ENCODE measurements at places on chromosomes 16 and 17.

DNA sequence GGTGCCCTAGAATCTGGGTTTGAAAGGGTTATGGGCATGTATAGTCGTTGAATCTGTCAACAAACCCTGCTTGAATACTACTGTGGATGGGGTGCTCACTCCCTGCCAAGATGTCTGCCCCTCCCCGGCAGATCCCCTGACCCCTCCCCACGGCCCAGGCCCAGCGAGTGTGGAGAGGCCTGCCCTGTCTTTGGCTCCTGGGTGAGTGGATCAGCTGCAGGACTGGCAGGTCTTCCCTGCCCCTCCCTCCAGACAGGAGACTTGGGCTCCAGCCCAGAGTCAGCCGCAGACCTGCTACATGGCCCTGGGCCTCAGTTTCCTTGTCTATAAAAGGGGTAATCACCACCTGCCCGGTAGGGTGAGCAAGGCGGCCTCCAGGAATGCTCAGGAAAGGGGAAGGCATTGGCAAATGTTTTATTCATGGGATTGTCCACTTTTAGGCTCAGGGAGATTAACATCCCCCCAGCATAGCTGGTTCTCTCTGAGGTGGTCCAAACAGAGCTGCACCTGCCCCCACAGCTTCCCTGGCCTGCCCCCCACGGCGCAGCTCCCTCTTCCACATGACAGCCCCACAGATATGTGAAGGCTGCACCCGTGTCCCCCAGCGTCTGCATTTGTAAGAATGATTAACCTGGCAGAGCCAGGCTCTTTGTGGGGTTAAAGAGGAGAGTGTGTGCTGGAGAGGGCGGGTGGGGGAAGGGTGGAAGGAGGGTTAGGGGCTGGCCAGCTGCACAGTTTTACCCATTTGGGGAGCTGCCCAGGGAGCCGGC, 18.5 kb upstream of the SPNS2 start:
- peaks cover 4% of the 10 kb centered on the region for H3K27me3 ChIP-seq
- no peaks in the 10 kb centered on the region for H3K36me3 ChIP-seq
- no peak overlapping the region for H3K4me3 ChIP-seq
- no peak for DNase-seq
- H3K27ac ChIP-seq: no peak overlapping the region

- peaks cover 26% of the 10 kb centered on the region for H3K4me1 ChIP-seq
- no peak overlapping the region for H3K27ac ChIP-seq
- no peaks in the 10 kb centered on the region for H3K27me3 ChIP-seq
- no peak overlapping the region for H3K4me3 ChIP-seq
Measured at GRCh38 chr16:85201574-85201973, 89.3 kb upstream of the CIBAR2 start.

GRCh38 chr16:66263168-66263972, 103.1 kb upstream of the CDH5 start:
- H3K27me3 ChIP-seq: no peaks in the 10 kb centered on the region
- no peaks in the 10 kb centered on the region for H3K36me3 ChIP-seq
- H3K4me3 ChIP-seq: no peak overlapping the region
- no peak overlapping the region for H3K27ac ChIP-seq

DNA sequence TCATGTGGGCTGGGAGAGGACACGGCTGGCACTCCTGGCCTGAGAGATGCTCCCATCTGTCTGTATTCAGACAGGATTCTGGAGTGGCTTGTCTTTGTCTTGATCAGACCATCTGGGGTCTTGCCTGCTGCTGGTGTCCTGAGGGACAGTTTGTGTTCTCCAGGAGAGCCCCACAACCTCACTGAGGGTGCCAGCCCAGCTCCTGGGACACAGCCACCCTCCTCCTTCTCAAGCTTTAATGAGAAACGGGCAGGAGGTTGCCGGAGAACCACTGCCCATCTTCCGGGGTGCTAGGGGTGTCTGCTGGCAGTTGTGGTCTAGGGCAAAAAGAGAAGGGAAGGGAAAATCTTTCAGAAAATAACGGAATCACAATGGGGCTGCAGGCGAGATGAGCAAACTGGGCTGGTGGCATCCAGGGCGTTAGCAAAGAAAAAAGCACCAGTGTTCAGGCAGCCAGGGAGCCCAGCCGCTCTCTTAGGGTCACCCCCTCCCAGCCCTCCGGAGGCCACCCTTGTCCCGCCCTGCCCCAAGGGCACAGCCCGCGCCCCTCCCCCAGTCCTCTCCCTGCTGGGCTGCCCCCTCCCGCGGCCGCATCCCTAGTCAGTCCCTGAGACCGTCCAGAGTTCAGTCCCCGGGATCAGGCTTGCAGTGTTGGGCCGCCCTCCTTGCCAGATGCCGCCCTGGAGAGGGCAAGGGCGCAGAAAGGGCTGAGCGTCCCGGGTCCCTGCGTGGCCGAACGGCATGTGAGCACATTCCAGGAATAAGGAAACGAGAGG, 824.7 kb downstream of the KCNJ18 start:
- DNase-seq: no peak
- no peaks in the 10 kb centered on the region for H3K4me1 ChIP-seq
- H3K27ac ChIP-seq: no peak overlapping the region
- H3K36me3 ChIP-seq: no peaks in the 10 kb centered on the region
- no peak overlapping the region for H3K4me3 ChIP-seq

DNA sequence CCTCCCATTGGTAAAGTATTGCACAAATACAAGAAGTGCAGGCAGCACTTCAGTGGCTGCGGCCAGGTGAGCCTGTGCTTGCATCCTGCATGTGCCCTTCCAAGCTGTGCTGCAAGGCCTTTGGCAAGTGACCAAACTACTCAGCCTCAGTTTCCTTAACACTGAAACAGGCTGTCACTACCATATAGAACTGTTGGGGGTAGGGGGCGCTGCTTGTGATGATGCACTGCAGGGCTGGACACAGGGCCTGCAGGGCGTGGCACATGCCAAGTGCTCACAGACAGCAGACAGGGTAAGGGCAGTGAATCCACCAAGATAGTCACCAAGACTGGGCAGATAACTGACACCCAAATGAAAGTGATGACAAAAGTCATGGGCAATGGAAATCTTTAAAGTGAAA, 65.6 kb upstream of the SREBF1 start:
- no peaks in the 10 kb centered on the region for H3K27me3 ChIP-seq
- no peaks in the 10 kb centered on the region for H3K36me3 ChIP-seq
- H3K4me1 ChIP-seq: peaks cover 5% of the 10 kb centered on the region
- H3K27ac ChIP-seq: no peak overlapping the region
- DNase-seq: peak; percentile 42

DNA sequence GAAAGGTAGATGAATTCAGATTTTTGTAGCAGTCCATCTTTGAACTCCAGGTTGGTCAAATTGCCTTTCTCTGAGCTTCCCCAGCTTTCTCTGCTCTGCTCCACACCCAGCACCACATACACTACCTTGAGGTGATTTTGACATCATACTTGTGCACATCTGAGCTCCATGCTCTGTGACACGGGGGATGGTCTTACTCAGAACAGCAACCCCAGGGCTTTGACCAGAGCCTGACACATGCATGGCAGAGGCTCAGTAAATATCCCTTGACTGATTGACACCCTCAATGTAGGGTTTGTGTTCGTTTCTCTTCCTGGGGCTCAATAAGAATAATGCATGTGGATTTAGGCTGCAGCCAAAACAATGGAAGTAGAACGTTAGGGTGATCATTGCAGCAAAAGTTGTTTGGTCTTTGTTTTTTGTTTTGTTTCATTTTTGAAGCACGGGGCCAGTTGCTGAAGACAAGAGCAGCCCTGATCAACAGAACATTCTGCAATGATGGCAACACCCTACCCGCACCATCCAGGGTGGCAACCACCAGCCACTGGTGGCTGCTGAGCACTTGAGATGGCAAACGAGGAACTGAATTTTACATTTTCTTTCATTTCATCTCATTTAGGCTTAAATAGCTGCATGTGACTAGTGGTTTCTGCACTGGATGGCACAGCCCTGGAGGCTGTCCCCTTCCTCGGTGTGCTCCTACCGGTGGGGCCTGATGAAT, 224.8 kb upstream of the TNRC6C start:
- no peaks in the 10 kb centered on the region for H3K36me3 ChIP-seq
- DNase-seq: no peak
- H3K4me3 ChIP-seq: no peak overlapping the region
- H3K27me3 ChIP-seq: peaks cover 10% of the 10 kb centered on the region
- no peak overlapping the region for H3K27ac ChIP-seq
- H3K4me1 ChIP-seq: peaks cover 17% of the 10 kb centered on the region

DNA sequence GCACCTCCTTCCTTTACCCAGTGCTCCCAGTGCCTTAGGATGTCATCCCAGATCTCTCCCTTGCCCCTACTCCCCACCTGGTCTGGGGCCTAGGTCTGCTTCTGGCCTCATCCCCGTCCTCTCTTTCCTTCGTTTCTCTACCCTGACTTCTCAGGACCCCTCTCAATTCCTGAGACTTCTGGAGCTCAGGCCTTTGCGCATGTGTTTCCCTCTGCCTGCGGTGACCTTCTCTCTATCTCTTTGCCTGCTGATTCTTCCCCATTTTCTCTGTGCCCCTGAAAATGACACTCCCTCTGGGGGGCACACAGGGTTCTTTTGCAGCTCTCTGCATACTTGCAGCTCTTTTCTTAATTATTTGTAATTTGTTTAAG, 13.5 kb downstream of the ADORA2B start:
- H3K27ac ChIP-seq: peak overlapping the region; percentile 89
- H3K4me3 ChIP-seq: no peak overlapping the region
- no peaks in the 10 kb centered on the region for H3K36me3 ChIP-seq
- no peaks in the 10 kb centered on the region for H3K27me3 ChIP-seq

DNA sequence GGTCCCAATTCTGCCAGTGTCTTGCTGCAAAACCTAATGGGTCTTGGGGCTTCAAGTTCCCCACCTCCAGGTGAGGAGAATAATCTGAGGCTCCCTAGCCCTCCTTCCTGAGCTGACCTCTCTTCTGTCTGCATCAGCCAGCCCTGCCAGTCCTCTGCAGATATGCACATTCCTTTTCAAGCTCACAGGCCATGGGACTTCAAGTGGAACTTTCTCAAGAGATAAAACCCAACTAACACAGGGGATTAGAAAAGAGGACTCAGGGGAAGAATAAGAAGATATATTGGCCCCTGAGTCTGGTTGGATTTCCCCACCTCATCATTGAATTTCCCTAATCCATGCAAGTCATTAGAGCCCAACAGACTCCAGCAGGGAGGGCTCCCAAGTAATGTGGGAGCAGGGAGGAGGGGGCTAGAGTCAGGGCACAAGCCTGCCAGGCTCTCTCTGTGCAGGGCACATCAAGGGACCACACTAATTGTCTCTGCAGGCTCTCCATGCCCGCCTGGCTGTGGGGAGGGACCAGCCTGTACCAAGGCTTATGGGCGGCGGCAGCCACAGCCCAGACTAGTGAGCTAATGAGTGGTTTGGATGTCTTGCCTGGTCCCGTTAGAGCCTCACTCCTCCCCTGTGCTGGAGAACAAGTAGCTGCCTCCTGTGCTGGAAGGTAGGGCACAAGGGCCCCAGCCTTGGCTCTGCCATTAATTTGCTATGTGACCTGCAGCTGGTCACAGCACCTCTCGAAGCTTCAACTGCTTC, 1.2 kb downstream of the KRT14 start:
- no peak for DNase-seq
- H3K36me3 ChIP-seq: no peaks in the 10 kb centered on the region
- H3K4me1 ChIP-seq: no peaks in the 10 kb centered on the region
- no peak overlapping the region for H3K27ac ChIP-seq

DNA sequence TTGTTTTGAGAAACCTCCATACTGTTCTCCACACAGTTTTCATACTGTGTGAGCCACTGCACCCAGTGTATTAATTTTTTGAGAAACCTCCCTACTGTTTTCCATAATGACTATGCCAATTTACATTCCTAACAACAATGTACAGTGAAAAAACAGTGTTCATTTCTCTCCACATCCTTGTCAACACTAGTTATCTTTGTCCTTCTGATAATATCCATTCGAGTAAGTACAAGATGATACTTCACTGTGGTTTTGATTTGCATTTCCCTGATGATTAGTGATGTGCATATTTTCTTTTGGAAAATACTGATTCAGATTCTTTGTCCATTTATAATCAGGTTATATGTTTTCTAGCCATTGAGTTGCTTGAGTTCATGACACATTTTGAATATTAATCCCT, 462.0 kb downstream of the CDH11 start:
- H3K36me3 ChIP-seq: no peaks in the 10 kb centered on the region
- H3K4me3 ChIP-seq: no peak overlapping the region
- no peak for DNase-seq
- no peaks in the 10 kb centered on the region for H3K4me1 ChIP-seq

DNA sequence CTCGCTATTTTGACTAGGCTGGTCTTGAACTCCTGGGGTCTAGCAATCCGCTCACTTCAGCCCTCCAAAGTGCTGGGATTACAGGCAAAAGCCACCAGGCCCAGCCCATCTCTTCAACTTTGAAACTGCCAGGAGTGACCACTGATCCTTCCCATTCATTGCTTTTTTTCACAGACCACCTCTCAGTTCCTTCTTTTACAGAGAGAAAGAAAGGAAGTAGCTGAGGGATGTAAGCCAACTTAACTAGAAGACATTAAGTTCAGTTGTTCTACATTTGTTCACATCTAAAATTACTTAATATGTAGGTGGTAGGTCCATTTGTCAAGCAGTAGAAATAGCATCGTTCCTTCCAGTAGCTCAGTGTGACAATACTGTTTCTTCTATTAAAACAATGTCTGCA, 219.8 kb downstream of the STX8 start:
- no peaks in the 10 kb centered on the region for H3K27me3 ChIP-seq
- H3K4me1 ChIP-seq: no peaks in the 10 kb centered on the region
- no peak for DNase-seq
- no peak overlapping the region for H3K4me3 ChIP-seq
- no peaks in the 10 kb centered on the region for H3K36me3 ChIP-seq

- DNase-seq: no peak
- peaks cover 17% of the 10 kb centered on the region for H3K27me3 ChIP-seq
- H3K4me3 ChIP-seq: no peak overlapping the region
- H3K36me3 ChIP-seq: no peaks in the 10 kb centered on the region
- no peak overlapping the region for H3K27ac ChIP-seq
Measured at GRCh38 chr16:10831894-10832886, 13.6 kb upstream of the TVP23A start.

GRCh38 chr17:3557768-3558583, at the start of gene TRPV3:
Gene TRPV3, minus strand, starts transcription at chr17:3557812. Its CDS starts 2,962 bp downstream, at chr17:3554850.
- H3K36me3 ChIP-seq: no peaks in the 10 kb centered on the region
- peak; percentile 87 for DNase-seq
- peaks cover 21% of the 10 kb centered on the region for H3K4me1 ChIP-seq
- H3K4me3 ChIP-seq: no peak within 1 kb of the TSS

- DNase-seq: no peak
- H3K36me3 ChIP-seq: no peaks in the 10 kb centered on the region
- H3K4me3 ChIP-seq: no peak overlapping the region
- peaks cover 40% of the 10 kb centered on the region for H3K27me3 ChIP-seq
Measured at GRCh38 chr16:10631886-10632285, 51.5 kb upstream of the EMP2 start.

DNA sequence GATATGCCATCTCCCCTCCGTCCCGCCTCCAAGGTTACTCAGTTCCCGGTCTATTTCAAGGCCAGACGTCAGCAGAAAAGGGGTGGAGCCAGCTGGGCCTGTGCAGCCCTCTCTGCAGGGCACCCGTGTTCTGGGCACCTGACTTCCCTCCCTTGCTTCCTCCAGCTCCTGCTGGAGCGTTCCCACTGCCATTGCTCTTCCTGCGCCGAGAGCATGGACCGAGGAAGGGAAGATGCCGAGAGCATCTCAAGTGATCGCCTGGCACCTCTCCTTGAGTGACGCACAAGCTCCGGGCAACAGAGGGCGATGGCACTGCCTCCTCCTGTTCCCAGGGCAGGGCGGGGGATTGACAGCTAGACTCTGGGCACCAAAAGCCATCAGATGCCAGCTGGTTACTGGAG, 29.4 kb upstream of the NAT9 start:
- H3K27ac ChIP-seq: no peak overlapping the region
- DNase-seq: no peak
- no peak overlapping the region for H3K4me3 ChIP-seq
- no peaks in the 10 kb centered on the region for H3K4me1 ChIP-seq
- no peaks in the 10 kb centered on the region for H3K27me3 ChIP-seq
